ENCODE measurements at places on chromosomes 2 and 18. TPM values are rescaled to one million over a fixed set of nuclear protein-coding genes. Genes with fewer than 3 reads are reported as not detected.

DNA sequence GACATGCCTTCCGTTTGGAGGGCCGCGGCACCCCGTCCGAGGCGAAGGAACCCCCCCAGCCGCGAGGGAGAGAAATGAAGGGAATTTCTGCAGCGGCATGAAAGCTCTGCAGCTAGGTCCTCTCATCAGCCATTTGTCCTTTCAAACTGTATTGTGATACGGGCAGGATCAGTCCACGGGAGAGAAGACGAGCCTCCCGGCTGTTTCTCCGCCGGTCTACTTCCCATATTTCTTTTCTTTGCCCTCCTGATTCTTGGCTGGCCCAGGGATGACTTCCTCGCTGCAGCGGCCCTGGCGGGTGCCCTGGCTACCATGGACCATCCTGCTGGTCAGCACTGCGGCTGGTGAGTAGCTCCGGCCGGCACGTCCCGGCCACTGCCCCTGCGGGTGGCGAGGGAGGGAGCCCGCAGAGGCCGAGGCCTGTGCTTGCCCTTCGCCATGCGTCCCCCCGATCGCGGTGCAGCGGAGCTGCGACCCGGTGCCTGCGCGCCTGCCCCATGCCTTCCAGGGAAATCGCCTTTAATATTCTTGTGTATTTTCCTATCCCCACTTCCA, 1.2 kb downstream of the BMPR2 start:
- DNase-seq, result peak; percentile 48

- no peak for DNase-seq
Measured at GRCh38 chr2:42046819-42047487, 868 bp upstream of the PKDCC start.

DNA sequence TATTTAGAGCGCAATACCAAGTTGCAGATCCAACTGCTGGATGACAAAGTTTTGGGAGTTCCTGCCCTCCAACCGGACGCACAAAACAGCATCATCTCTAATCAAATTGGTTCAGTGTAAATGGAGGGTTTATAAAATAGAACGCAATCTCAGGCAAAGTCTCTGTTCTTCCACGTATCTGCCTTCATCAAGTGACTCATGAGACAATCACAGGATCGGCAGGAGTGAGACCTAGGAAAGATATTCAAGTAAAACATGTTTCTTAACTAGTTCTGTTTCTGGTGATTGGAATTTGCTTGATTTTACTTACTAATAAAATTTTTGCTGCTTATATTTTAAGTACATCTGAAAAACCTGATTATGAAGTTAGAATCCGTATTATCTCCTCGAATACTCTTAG, 7.6 kb downstream of the FZD5 start:
- no peak for DNase-seq

- no peak for DNase-seq
Measured at GRCh38 chr2:152511981-152512380, 177.0 kb downstream of the FMNL2 start.

The RGPD4 gene
- not detected for polyA plus RNA-seq

- no peak for DNase-seq
Measured at GRCh38 chr2:149826471-149827125, 239.0 kb upstream of the MMADHC start.

DNA sequence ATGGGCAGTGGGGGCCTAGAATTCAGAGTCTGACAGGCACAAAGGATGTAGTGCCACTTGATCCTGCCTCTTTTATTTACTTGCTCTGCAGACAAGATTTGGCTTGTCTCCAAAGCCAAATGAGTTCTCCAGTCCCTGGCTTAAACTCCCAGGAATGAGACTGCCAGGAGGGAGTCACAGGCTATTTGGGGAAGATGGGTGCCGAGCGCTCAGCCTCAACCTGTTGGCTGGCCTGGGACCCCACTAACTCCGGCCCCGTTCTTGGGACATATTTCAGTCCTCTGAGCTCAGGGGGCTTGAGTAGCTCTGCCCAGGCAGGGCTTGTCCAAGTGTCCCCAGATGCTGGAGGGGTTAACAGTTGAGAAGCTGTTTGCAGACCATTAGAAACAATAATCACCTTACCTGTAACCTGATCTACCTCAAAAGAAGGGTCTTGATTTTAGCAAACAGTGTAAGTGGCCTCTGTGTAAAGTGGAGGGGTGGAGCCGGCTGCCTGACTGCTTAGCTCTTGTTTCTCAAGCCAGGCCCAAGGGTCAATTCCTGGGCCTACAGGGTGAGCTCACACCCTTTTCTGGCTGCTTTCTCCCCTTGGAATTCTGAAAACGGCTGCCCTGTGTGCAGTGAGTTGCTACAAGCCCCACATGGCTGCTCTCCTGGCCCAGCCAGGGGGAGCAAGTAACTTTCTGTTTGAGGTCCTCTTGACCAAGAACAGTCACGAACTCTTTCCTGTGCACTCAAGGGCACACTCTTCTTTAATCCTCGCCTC, 27.1 kb upstream of the FZD5 start:
- DNase-seq, result no peak

GRCh38 chr2:86045541-86045940, 60.1 kb downstream of the POLR1A start:
- no peak for DNase-seq

GRCh38 chr18:55421308-55421614, 166.7 kb downstream of the TCF4 start:
- DNase-seq, result no peak

DNA sequence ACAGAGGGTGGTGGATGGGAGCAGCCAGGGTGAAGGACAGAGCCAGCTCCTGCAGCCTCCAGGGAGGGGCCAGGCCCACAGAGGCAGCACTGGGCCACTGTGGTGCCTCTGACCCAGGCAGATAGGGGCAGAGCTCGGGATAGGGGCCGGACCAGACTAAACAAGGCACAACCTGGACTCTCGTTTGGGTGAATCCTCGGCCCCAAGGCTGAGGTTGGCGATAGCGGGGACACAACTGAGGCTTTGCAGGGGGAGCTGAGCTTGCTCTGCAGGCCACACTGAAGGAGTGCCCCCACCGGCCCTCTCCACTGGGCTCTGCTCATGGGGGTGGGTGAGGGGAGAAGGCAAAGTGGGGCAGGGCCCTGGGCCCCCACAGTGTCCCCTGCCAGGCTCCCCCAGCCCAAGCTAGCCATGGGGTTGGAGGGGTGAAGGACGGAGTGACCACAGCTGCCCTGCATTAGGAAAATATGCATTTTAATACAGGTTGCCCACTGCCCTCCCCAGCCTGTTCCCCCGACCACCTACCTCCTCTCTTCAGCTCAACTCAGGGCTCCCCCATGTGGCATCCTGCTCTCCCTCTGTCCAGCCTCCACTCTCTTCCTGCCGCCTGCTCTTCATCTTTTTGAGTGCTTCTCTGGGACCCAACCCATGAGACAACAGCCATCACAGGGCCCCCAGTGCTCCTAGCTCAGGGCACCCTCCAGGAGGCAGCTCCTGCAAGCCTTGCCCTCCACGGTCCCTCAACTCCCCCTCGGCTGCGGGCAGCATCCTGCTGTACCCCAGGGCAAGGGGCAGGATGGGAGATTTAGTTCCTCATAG, 152.8 kb downstream of the INHBB start:
- DNase-seq, result no peak

DNA sequence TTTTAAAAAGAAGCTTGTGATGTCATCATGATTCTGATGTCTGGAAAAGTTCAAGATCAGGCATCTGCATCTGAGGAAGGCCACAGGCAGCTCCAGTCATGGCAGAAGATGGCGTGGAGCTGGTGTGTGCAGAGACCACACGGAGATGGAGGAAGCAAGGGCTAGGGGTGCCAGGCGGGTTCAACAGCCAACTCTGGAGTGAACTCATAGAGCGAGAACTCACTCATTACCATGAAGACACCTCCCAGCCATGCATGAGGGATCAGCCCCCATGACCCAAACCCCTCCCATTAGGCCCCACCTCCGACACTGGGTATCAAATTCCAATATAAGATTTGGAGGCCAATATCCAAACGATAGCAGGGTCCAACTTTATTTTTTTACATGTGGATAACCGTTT, 61.6 kb downstream of the KCNG2 start:
- DNase-seq, result no peak

GRCh38 chr2:48799601-48800000, 44.1 kb upstream of the LHCGR start:
- DNase-seq, result no peak

DNA sequence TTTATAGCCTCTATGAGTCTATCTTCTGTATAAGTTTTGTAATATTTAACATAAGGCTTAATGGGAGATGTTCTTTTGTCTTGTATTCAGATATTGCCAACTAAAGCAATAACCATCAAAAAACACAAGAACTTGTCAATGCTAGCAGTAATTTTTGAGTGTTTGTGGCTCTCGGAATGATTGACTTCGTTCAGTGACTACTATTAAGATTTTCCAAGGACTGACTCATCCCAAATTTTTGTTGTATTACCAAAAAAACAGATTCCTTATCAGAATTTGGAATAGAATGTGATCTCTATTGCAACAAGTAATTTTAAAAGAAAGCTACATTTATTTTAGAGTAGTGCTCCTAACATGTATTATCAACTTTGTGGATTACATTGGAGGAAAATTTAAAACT, 8.1 kb downstream of the NABP1 start:
- no peak for DNase-seq

The SLC23A3 gene
- not detected for polyA plus RNA-seq
